ENCODE measurements at places on chromosomes 6 and 20.

GRCh38 chr20:10621149-10621548 is 52.6 kb downstream of the JAG1 start:
- DNase-seq, result no peak

- peak; percentile 73 for DNase-seq
Observed at GRCh38 chr6:13407709-13408695, 79.4 kb downstream of the GFOD1 start.

- no peak for DNase-seq
Observed at GRCh38 chr6:90290811-90291420, 5.7 kb downstream of the BACH2 start.

DNA sequence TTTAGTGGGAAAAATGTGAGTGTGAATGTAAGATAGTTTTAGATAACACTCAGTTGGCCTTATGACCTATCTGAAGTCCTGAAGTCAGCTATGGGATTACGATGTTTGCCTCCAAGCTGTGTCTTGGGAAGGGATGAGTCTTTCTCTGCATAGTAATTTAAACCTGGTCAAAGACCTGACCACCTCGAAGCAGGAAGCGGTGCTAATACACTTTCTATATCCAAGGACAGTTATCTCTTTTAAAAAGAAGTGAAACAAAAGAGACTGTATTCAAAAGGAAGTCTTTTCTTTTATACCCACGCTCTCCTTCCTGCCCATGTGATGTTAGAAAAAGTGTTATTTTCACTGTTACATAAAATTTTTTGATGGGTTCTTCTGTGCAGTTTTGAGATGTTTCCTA is 94.9 kb downstream of the JARID2 start:
- DNase-seq, result no peak

DNA sequence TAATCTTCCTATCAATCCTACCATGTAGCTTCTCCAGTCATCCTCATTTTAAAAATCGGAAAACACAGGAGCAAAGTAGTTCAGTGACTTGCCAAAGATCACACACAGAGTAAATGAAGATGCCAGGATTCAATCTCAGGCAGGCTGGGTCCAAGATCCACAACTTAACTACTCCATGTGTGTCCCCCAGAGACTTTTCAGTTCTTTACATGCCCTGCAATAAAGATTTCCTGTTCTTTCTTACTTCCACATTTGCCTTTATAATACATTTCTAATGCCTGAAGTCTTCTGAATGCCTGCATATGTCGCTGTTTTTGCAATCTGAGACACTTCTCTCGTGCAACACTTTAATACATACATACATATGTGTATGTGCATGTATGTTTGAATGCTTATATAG is 121.7 kb upstream of the MARCKS start:
- DNase-seq, result peak; percentile 3

- DNase-seq, result no peak
Observed at GRCh38 chr6:38168699-38169098, 349.2 kb downstream of the ZFAND3 start.

DNA sequence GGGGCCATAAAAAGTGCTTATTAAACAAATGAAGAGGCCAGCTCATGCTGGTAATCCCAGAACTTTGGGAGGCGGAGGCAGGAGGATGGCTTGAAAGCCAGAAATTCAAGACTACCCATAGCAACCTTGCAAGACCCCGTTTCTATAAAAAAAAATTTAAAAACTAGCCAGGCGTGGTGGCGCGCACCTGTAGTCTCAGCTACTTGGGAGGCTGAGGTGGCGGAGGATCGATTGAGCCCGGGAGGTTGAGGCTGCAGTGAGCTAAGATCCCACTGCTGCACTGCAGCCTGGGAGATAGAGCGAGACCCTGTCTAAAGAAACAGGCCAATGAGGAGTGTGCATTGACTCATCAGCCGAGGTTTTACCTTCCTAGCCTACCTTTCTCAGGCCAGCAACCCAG is 15.2 kb downstream of the NPEPL1 start:
- DNase-seq, result no peak

- DNase-seq, result no peak
Observed at GRCh38 chr6:157832250-157832967, 9.4 kb downstream of the SNX9 start.

GRCh38 chr6:33296797-33297405 is 1.8 kb downstream of the RGL2 start:
- DNase-seq, result no peak

Measured in Kasumi-1 (cell line).